Astrocyte (in vitro differentiated cells and primary cell): ENCODE measurements at places on chromosomes 12 and 14.

DNA sequence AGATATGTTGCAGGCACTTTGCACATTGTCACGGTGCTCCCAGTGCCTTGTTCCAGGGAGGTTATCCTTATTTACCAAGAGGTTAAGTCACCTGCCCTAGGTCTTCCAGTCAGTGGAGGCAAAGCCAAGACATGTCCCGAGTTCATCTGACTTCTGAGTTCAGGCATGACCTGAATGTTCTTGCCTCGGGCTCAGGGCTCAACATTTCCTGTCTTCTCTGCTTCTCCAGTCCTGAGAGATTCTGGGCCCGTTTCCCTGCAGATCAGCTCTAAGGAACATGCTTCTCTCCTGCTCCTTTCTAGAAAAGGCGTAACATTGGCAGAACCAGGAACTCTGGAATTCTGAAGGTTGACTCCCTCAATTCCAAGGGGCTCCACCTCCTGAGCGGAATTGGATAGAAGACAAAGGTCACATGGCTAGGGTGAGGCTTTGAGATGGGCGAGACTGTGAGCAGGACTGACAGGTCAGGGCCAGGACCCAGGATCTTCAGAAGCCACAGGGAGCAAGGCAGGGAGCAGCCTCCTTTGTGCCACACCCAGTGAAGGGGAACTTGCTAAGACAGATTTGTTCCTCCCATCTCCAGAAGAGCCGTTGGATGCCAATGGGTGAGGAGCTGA is 19.9 kb downstream of the BDKRB2 start:
- H3K27me3 ChIP-seq, result no peaks in the 10 kb centered on the region
- H3K4me3 ChIP-seq, result no peak overlapping the region
- DNase-seq, result no peak
- H3K4me1 ChIP-seq, result peaks cover 4% of the 10 kb centered on the region

GRCh38 chr14:74705613-74706500 is 7.0 kb downstream of the AREL1 start:
- H3K4me1 ChIP-seq, result no peaks in the 10 kb centered on the region
- no peak overlapping the region for H3K27ac ChIP-seq
- no peak for DNase-seq

DNA sequence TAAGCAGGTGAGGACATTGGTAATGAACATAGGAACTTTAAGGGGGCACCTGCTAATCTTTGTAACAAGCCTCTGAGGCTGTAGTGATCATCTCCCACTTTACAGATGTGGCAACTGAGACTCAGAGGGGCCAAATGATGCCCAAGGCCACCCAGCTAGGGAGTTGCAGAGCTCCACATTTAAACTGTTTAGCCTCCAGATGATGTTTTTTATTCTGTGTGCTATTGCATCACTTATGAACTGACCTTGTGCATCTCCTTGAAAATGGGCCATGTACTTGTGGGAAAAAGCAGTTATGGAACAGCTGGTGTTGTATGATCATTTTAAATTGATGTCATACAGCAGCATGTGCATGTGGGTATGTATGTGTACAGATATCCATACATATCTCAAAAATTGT is 41.4 kb downstream of the TPCN1 start:
- H3K4me3 ChIP-seq, result no peak overlapping the region
- no peaks in the 10 kb centered on the region for H3K4me1 ChIP-seq
- H3K27me3 ChIP-seq, result no peaks in the 10 kb centered on the region
- no peaks in the 10 kb centered on the region for H3K36me3 ChIP-seq
- no peak for DNase-seq

DNA sequence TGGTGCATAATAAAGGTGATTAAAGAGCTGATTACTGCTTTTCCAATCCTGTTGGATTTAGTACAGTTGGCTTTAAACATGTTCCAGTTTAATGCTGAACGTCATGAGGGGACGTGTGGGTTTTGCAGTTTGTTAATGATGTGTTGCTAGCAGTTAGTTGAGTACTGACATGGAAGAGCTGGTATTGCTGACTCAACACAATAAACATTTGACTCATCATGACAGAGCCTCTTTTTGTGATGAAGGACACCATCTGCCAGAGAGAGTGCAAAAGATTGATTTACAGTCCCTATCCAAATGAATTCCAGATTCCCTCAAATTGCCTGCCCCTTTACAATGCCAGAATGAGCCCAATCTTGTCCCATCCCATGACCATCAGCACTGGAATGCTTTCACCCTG is 346.2 kb upstream of the PRICKLE1 start:
- H3K4me1 ChIP-seq, result no peaks in the 10 kb centered on the region
- H3K27ac ChIP-seq, result no peak overlapping the region
- no peaks in the 10 kb centered on the region for H3K36me3 ChIP-seq
- peak; percentile 53 for DNase-seq
- no peak overlapping the region for H3K4me3 ChIP-seq
- H3K27me3 ChIP-seq, result no peaks in the 10 kb centered on the region

DNA sequence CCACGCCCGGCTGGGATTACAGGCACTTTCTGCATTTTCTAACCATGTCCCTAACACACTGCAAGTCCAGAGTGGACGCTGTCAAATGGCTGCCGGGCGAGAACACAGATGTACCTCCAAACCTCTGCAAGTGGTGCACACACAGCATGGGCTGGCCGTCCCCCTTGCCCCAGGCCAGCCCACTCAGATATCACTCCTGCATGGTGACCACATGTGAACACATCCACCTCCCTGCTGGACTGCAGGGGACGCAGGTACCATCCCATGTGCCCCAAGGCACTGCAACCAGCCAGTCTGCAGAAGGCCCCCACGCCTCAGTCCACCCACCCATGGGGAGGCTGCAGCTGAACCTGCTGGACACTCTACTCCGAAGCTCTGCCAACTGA is 14.0 kb downstream of the BRF1 start:
- no peaks in the 10 kb centered on the region for H3K27me3 ChIP-seq
- no peaks in the 10 kb centered on the region for H3K4me1 ChIP-seq
- DNase-seq, result no peak
- H3K27ac ChIP-seq, result no peak overlapping the region

DNA sequence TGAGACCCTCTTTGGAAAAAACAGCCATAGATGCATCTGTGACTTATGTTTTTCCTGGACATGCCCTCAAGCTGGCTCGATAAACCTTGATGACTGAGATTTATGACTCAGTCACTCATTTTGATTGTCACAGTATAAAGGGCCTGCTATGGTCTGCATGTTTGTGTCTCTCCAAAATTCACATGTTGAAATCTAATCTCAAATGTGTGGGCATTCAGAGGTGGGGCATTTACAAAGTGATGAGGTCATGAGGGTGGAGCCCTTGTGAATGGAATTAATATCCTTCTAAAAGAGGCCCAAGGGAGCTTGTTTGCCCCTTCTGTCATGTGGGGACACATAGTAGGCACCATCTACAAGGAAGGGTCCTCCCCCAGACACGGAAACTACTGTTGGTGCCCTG is 372.9 kb downstream of the APAF1 start:
- H3K27me3 ChIP-seq, result no peaks in the 10 kb centered on the region
- no peak overlapping the region for H3K4me3 ChIP-seq
- H3K4me1 ChIP-seq, result no peaks in the 10 kb centered on the region
- H3K27ac ChIP-seq, result no peak overlapping the region
- DNase-seq, result no peak

DNA sequence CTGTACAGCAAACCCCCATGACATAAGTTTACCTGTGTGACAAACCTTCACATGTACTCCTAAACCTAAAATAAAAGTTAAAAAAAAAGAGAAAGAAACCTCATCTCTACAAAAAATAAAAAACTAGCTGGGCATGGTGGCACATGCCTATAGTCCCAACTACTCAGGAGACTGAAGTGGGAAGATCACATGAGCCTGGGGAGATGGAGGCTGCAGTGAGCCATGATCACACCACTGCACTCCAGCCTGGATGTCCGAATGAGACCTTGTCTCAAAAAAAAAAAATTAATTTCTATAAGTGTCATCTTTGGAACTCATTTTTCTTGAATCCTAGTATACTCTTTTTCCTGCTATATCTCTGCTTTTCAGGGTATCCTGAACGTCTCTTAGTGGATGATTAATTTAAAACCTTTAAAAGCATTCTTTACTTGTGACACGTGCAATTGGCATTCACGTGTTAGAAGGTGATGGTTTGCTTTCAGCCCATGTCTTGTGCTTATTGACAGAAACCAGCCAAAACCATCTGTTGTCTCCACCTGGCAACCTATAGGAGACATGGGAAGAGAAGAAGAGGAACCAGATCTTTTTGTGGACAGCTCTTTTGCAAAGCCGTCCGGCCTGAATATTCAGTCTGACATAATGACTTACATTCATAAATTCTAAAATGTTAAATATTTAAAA is 30.6 kb upstream of the PPFIBP1 start:
- no peaks in the 10 kb centered on the region for H3K36me3 ChIP-seq
- no peak overlapping the region for H3K4me3 ChIP-seq
- no peak overlapping the region for H3K27ac ChIP-seq

DNA sequence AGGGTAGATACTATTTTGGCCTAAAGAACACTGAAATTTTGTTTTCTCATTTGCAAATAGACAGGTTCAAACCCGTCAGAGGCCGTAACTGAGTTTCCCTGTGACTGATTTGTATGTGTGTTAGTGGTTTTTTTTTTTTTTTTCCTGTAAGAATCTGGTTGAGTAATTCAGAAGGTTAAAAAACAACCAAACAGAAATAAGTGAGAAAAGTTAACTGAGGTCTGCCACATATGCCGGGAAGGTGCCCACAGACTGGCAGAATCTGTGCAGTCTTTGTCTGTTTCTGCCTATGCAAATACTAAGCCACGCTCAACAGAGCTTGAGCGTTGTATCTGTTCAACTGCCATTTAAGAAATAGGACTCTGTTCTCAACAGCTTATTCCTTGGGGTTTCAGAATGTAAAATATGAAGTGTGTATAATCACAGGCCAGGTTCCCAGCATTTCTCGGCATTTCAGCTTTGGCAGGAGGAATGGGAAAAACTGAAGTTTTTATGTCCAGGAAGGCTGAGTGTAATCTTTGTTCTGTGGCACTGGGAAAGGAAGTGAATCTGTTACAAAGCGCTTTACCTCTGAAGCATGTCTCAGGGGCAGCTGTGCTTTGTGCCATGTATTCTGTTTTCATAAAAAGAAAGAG is 181.9 kb downstream of the PRKCH start:
- H3K4me3 ChIP-seq, result no peak overlapping the region
- no peaks in the 10 kb centered on the region for H3K27me3 ChIP-seq
- H3K27ac ChIP-seq, result no peak overlapping the region
- H3K36me3 ChIP-seq, result no peaks in the 10 kb centered on the region

DNA sequence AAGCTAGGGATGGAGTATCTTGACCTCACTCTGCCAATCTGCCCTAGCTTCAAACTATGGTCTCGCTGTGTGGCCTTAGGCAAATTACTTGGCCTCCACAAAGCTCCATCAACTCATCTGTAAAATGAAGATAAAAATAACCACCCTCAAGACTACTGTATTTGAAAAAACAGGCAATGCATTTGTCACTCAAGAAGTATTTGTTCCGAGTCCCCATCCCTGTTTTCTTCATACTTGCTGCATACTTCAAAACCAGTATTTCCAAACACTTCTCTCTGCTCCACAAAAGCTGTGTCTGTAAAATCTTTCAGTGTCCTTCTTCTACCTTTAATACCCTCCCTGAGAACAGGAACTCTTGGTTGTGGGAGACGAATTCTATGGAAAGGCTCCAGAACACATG is 47.9 kb downstream of the GTF2A1 start:
- no peak overlapping the region for H3K4me3 ChIP-seq
- no peaks in the 10 kb centered on the region for H3K36me3 ChIP-seq
- no peaks in the 10 kb centered on the region for H3K27me3 ChIP-seq
- peaks cover 7% of the 10 kb centered on the region for H3K4me1 ChIP-seq
- peak; percentile 3 for DNase-seq
- no peak overlapping the region for H3K27ac ChIP-seq

DNA sequence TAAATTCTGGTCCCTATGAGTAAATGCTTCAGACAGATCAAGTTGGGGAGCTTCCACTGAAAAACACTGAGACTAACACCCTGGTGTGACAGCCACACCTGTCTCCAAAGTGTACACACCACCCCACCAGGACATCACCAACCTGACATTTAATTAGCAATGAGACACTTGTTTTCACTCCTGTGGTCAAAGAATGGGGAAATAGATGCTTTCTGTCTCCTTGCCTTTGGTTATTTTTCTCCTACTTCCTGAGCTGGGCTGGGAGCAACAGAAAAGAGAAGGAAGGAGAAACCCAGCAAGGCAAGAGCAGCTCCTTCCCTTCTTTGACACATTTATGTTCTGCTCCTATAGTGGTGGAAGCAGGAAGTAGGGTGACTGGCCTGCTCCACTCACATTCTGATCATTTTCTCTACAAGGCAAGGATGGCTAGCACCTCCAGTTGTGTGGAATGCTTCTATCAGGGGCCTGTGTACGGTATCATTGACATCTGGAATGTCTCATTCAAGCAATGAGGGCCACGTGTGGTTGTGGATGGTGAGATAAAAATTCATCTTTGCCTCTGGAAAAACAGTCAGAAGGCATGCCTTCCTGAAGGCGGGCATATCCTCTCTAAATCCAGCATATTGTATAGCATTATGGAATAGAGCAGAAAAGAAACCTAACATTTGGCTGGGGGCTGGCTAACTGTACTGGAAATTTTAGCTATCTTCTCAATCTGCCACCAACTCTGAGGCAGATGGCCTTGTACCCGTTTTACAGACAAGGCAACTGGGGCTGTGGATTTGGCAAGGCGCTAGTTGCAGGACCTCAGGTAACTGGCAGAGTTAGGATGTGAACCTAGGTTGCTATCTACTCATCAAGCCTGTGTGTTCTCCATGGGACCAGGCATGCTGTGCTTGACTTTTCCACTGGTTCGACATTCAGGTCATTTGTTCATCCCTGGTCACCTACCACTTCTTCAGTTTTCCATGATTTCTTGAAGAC is 24.8 kb upstream of the LGALS3 start:
- peak overlapping the region; percentile 97 for H3K27ac ChIP-seq
- peaks cover 44% of the 10 kb centered on the region for H3K4me1 ChIP-seq
- H3K36me3 ChIP-seq, result no peaks in the 10 kb centered on the region
- H3K4me3 ChIP-seq, result no peak overlapping the region
- no peaks in the 10 kb centered on the region for H3K27me3 ChIP-seq
- DNase-seq, result no peak
